ENCODE measurements at places on chromosomes 3 and 15.

DNA sequence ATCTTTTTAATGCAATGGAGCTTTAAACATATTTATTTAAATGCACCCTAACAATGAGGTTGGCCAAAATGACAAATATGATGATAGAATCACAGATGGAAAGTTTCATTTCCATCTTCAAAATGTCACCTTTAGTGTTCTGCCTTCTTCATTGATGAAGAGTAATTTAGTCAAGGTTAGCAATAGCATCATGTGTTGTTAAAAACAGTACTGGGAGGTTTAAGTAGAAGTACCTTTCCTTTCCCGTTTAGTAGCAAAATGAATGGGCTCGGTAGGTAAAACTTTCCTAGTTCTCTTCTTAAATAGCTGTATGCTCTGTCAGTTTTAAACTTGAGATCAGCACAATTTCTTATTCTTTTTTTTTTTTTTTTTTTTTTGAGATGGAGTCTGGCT lies 35.1 kb downstream of the EIF2AK4 start:
- no peak for DNase-seq

- DNase-seq: no peak
Observed at GRCh38 chr3:8524249-8524648, 22.6 kb downstream of the LMCD1 start.

- DNase-seq: no peak
Observed at GRCh38 chr3:67384760-67385397, 269.5 kb downstream of the SUCLG2 start.

DNA sequence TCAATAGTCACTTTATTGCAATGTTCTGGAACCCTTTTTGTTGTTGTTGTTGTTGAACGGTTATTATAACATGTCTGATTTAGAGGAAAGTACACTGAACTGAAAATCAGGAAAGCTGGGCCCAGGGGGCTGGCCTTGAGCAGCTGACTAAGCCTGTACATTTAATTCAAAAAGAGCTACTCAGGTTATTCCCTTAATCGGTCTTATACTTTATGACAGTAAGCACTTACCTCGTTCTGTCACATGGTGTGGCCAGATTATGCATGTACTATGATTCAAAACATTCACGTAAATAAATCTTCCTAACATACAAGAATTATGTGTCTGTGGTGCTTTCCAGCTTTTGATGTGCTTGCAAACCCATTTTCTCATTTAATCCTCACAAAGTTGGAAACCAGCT lies 382.5 kb upstream of the TPRG1 start:
- DNase-seq: no peak

- DNase-seq: no peak
Observed at GRCh38 chr3:82376883-82377282, 615.4 kb upstream of the GBE1 start.

GRCh38 chr3:21734746-21735145 lies 16.3 kb downstream of the ZNF385D start:
- no peak for DNase-seq

Measured in brain pericyte (primary cell).